ENCODE measurements at places on chromosomes 13 and 19.

- DNase-seq = no peak
Observed at GRCh38 chr19:11581740-11582139, 4.3 kb upstream of the ACP5 start.

GRCh38 chr13:19586904-19587634 is 25.7 kb upstream of the TPTE2 start:
- no peak for DNase-seq

DNA sequence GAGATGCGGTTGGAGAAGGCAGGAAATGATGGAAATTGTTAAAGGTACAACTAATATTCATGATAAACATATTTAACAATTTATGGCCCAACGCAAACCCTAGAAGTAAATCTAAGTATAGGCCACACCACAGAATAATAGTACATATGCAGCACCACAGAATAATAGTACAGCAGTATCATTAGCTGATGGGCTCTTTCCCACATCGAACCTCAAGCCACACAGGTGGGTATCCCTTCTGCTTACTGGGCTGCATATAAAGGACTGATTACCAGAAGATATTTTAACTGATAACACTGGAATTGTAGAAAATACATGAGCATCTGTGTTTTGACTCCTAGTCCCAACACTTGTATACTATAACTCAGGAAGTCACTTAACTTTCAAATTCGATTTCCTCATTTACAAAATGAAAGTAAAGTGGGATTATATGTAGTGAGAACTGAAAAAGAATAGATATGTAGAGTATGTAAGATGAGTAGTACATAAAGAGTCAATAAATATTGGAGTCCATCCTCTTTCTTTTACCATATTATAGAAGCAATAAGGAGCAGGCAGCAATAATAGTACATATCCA is 91.5 kb downstream of the TSC22D1 start:
- DNase-seq = no peak

- no peak for DNase-seq
Observed at GRCh38 chr13:30204564-30204963, 102.8 kb downstream of the KATNAL1 start.

- no peak for DNase-seq
Observed at GRCh38 chr13:88074794-88075510, 403.8 kb downstream of the SLITRK5 start.

Data from AG04449 (cell line).